Stimulated activated CD4-positive, alpha-beta T cell treated with anti-CD3 and anti-CD28 coated beads, Interleukin-1b, Interleukin-23, amount 100 ng/mL, for 48 hours (primary cell): ENCODE measurements at places on chromosomes 13 and 19.

GRCh38 chr19:21023901-21024300 is 3.4 kb downstream of the ZNF430 start:
- peak; percentile 4 for DNase-seq

DNA sequence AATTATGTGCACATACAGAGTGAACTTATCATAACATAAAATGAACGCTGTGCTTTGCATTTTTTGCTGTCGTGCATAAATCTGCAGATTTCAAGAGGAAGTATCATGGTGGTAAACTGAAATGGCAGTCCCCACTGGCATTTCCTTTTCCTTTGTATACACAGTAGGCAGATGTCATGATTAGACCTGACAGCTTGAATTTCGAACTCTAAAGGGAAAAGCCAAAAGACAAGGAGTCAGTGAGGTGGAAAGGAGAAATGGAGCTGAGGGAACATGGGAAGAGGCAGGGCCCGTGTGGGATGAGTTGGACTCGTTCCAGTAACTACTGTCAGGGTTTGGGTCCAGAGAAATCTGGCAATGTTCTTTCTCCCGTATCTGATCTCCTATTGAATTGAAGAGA is 454.1 kb upstream of the SGCG start:
- no peak for DNase-seq

GRCh38 chr13:36030670-36031331 is 100.4 kb downstream of the DCLK1 start:
- no peak for DNase-seq

GRCh38 chr13:112623051-112623711 is 35.2 kb upstream of the TUBGCP3 start:
- DNase-seq, result no peak

DNA sequence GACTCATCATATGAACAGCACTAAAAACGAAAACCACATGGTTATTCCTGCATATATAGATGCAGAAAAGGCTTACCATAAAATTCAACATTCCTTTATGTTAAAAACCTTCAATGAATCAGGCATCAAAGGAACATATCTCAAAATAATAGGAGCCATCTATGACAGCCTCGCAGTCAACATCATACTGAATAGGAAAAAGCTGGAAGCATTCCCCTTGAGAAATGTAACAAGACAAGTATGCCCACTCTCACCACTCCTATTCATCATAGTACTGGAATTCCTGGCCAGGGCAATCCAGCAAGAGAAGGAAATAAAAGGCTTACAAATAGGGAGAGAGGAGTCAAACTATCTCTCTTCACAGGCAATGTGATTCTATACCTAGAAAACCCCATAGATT is 179.6 kb upstream of the HTR2A start:
- DNase-seq, result no peak

- no peak for DNase-seq
Observed at GRCh38 chr13:45439781-45440462, 21.7 kb upstream of the SLC25A30 start.

GRCh38 chr19:29576761-29577648 is 29.1 kb upstream of the POP4 start:
- peak; percentile 52 for DNase-seq

DNA sequence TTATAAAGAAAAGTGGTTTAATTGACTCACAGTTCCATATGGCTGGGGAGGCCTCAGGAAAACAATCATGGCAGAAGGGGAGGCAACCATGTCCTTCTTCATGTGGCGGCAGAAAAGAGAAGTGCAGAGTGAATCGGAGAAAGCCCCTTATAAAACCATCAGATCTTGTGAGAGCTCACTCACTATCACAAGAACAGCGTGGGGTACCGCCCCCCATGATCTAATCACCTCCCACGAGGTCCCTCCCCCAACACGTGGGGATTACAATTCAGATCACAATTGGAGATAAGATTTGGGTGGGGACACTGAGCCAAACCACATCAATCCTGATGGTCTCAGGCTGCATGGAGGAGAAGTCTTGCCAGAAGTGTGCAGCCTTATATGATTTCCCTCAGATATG is 26.0 kb downstream of the TM9SF2 start:
- no peak for DNase-seq

GRCh38 chr13:20439261-20439660 is 86.4 kb downstream of the CRYL1 start:
- no peak for DNase-seq

- DNase-seq, result no peak
Observed at GRCh38 chr13:32905864-32906180, 110.4 kb upstream of the KL start.

- DNase-seq, result no peak
Observed at GRCh38 chr19:49862391-49863253, 4.8 kb downstream of the PNKP start.

GRCh38 chr19:39126312-39127187 is 964 bp downstream of the PAK4 start:
- no peak for DNase-seq

- DNase-seq, result no peak
Observed at GRCh38 chr13:79703772-79704171, 222.8 kb downstream of the NDFIP2 start.

DNA sequence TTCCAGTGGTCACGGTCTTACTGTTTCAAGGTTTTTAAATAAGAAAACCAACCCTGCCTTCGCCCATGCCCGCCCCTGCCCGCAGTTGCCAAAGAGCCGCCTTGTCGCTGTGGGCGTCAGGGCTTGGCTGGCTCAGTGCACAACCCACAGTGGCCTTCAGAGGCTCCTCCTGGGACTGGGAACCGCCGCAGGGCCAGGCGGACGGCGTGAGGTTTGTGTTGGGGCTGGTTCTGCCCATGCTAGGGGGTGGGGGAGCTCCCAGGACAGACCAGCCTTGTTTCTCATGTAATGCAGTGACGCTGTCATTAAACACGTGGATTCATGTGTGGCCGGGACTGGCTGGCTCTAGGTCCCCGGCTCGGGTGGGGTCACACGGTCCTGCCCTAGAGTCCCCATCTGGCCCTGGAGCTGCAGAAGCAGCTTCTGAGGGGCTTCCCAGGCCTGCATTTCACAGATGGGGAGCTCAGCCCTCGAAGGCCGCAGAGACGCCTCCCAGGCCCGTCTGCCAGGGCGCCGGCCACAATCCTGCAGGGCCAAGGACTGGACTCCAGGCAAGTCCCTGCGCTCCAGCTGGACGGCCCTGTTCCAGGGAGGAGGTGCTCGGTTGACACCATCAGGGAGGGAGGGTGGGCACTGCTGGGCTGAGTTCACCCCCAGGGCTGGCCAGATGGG is 2.4 kb upstream of the TEKTIP1 start:
- DNase-seq, result no peak

DNA sequence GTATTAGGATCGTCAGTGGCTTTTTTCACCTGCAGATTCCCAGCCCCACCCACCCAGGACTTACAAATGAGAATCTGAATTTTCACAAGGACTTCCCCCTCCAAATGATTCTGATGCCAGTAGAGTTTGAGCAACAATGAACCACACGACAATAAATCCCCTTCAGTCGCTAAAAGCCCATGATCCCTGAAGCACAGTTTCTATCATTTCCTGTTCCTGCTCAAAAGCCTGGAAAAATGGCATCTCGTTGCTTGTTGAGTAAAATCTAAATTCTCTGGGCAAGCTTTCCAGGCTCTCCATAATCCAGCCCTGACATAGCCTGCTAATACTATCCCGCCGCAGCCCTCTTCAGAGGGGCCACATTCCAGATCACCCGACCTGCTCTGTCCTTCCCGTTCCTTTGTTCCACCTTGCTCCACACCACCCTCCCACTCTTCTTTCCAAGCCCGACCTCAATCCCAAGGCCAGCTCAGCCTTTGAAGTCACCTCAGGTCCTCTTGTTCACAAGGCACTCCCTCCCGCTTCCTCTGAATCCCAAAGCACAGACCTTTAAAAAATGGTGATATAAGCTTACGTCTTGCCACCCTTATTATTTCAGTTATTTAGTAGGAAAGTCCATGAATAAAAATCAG is 67.9 kb downstream of the NUFIP1 start:
- DNase-seq, result no peak

DNA sequence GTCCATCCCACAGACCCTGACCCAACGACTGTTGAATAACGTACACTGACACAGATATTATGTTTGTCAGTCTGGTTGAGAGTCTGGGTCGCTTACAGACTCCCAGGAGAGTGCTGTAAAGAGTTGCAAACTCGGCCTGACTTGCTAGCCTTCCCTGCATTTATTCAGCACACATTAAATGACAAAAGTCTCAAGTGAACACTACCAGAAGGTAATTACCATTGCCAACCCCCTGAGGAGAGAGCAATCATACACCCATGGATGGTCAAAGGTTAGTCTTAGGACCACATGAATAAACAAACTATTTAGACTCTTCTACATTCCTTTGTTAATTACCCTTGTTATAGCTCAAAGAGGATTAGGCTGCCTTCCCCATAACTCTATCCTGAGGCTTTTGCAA is 1048.6 kb downstream of the PCDH17 start:
- DNase-seq, result no peak

- no peak for DNase-seq
Observed at GRCh38 chr19:18713550-18714117, 30.2 kb downstream of the CRTC1 start.

DNA sequence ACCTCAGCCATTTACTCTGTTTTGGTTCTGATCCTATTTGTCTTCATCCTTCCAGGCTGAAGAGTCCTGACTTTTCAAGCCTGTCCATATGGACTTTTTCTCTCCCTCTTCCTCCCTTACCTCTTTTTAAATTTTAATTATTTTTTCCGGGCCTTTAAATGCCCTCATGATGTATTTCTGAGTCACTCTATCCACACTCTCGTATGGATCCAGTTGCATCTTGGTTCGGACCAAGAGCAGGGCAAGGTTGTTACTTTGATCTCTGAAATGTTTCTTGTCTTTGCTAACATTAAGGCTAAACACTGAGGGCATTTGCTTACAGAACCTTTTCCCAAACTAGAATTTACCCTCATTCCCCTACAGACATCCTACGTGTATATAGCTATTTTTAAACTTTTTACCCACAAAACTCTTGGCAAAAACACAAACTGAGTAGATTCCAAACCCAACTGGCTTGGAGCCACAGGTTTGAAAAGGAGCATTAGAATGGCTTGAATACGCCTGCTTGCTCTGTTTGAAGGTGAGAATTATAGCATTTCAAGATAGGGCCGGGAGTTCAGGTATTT is 47.4 kb upstream of the SERPINE3 start:
- no peak for DNase-seq

DNA sequence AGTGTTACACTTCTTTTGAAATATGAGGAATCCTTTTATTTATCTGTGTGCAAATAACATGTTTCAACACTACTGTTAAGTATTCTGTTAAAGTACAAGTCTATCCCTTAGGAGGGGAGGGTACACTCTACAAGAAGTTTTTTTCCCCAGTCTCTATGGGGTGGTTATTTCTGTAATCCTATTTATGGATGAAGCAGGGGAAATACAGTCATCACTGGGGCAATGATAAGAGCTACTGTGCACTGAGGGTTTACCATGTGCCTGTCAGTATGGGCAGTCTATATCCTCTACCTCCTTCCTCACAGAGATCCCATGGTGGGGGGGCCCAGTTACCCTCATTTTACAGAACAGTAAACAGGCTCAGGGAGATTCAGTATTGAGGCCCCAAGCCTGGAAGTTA is 16.6 kb upstream of the TRIM13 start:
- DNase-seq, result no peak

DNA sequence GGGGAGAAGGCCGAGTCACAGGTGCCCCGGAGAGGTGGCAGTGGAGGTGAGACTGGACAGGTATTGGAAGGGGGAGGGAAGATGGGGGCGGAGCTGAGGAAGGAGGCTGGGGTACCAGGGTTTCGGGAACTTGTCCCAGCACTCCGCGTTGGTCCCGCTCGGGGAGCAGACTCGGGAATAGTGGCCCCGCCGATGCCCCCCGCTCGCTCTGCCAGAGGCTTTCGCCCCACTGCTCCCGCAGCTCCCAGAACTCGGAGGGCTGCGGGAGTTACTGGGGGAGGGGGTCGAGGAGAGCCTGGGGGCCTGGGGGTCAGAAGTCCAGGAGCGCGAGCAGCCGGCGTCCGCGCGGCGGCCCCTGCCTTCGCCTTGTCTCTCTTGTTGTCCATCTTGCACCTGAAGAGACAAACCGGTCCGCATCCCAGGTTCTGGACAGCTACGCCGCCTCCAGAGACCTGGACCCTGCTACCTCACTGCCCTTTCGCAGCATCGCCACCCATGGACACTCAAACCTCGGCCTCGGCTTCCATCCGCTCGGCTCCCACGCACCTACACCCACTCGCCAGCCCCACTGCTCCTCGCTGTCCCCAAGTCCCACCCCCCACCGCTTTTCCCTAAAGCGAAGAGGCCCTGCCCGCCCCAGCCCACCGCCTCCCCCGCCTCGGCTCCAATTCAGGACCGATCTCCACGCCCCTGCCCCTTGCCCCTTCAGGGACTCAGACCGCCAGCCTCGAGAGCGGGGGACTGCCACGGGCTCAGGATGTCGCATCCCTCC is 700 bp downstream of the PRR36 start:
- no peak for DNase-seq

DNA sequence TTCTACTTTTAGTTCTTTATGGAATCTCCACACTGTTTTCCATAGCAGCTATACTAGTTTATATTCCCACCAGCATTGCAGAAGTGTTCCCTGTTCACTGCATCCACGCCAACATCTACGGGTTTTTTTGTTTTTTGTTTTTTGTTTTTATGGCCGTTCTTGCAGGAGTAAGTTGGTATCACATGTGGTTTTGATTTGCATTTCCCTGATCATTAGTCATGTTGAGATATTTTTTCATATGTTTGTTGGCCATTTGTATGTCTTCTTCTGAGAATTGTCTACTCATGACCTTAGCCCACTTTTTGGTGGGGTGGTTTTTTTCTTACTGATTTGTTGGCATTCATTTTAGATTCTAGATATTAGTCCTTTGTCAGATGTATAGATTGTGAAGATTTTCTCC is 89.7 kb downstream of the FRY start:
- no peak for DNase-seq

DNA sequence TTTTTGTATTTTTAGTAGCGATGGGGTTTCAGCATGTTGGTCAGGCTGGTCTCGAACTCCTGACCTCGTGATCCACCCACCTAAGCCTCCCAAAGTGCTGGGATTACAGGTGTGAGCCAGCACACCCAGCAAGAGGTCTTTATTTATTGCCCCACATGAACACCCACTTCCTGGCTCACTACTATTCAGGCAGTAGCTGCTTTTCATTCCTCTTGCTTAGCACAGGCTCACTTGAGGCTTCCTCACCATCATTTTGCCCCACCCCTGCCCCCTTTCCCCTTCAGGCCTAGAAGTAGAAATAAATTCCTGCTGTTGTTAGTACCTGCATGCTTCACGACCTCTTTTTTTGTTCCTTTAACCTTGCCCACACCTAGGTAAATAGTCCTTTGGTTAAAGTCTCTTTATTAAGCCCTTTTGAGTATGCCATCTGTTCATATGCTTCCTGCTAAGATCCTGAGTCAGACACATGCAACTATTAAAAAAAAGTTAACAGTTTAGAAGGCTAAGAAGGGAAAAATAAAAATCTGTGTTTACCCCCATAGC is 33.5 kb upstream of the ITM2B start:
- DNase-seq, result no peak

- DNase-seq, result no peak
Observed at GRCh38 chr19:34336781-34337271, 28.2 kb upstream of the GPI start.

- DNase-seq, result no peak
Observed at GRCh38 chr19:6156033-6156432, 20.6 kb downstream of the ACSBG2 start.
